MG63 (cell line): ENCODE measurements at places on chromosomes 3 and 15. TPM values are rescaled to one million over a fixed set of nuclear protein-coding genes. Genes with fewer than 3 reads are reported as not detected.

ATP13A3 gene
- total RNA-seq: 76.9 and 103 TPM in 2 replicates

IREB2 gene
- 13.2 and 15.1 TPM in 2 replicates for total RNA-seq

CCNL1 gene
- total RNA-seq: 51.8 and 68.8 TPM in 2 replicates

SPESP1 gene
- not detected in 2 replicates for total RNA-seq

FETUB gene
- total RNA-seq: not detected in 2 replicates

PRR20G gene
- not detected in 2 replicates for total RNA-seq

CCR8 gene
- not detected in 2 replicates for total RNA-seq

SMAD6 gene
- total RNA-seq: 34.3 and 37.8 TPM in 2 replicates

P2RY1 gene
- not detected in 2 replicates for total RNA-seq

CLCN2 gene
- total RNA-seq: 2.6 and 2.9 TPM in 2 replicates

MORC1 gene
- total RNA-seq: not detected in 2 replicates

DISP2 gene
- total RNA-seq: 0.37 and 0.43 TPM in 2 replicates

CAMKV gene
- total RNA-seq: 0.20 TPM in 1 of 2 replicates, not detected in the other

ABCF3 gene
- total RNA-seq: 65.3 and 79.4 TPM in 2 replicates

PPP1R14D gene
- total RNA-seq: not detected in 2 replicates

CPNE9 gene
- total RNA-seq: not detected in 2 replicates

PCOLCE2 gene
- total RNA-seq: 150 and 205 TPM in 2 replicates

FAM81A gene
- not detected in 2 replicates for total RNA-seq

TRH gene
- total RNA-seq: not detected in 2 replicates

CD200R1 gene
- 0.36 and 0.67 TPM in 2 replicates for total RNA-seq

PCCB gene
- total RNA-seq: 105 and 156 TPM in 2 replicates

C15orf62 gene
- total RNA-seq: not detected in 2 replicates

MEGF11 gene
- total RNA-seq: 0.10 TPM in 1 of 2 replicates, not detected in the other

SPTBN5 gene
- total RNA-seq: 2.4 and 3.4 TPM in 2 replicates

AMOTL2 gene
- 172 and 180 TPM in 2 replicates for total RNA-seq

DPH6 gene
- total RNA-seq: 13.8 and 23.2 TPM in 2 replicates

LOXL1 gene
- total RNA-seq: 206 and 224 TPM in 2 replicates

IL12A gene
- 3.2 and 16.2 TPM in 2 replicates for total RNA-seq

CTXN2 gene
- total RNA-seq: not detected in 2 replicates
